ENCODE measurements at places on chromosomes 16 and 17. TPM values are rescaled to one million over a fixed set of nuclear protein-coding genes. Genes with fewer than 3 reads are reported as not detected.

The ZNF652 gene
- 41.0 TPM for total RNA-seq

The MT4 gene
- total RNA-seq = not detected

The RNF227 gene
- total RNA-seq = 7.5 TPM

The PRAC2 gene
- total RNA-seq = not detected

The SOX15 gene
- 1.6 TPM for total RNA-seq

The MMP15 gene
- total RNA-seq = 13.8 TPM

The UBTF gene
- total RNA-seq = 101 TPM
